Liver (tissue), 10 donors: ENCODE measurements at places on chromosomes 12 and 14.

DNA sequence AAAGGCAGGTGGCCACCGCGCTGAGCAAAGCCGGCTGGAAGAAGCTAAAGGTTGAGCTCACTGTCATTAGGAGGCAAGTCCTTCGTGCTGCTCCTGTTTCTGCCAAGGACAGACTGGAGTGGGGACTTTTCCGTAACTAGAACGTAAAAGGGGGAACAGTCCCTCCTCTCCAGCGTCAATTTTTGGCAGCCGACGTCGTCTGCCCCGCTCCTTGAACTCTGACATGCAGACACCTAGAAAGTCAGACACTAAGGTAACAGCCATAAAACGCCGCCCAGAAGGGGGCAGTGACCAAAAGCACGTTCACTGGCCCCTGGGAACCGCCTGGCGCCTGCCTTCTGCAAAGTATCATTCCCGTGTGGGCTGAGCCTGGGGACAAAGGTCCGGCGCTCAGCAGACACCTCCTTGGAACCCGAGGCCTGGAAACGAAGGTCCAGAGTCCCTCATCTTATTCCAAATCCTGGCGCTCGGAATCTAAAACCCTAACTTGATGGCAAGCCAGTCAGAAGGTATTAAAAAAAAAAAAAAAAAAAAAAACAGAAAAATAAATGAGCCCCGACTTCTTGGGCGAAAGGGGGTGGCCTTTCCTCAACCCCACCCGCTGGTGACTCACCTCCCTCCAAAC is 1.1 kb upstream of the LRP1 start:
- DNase-seq, result peak; percentile 70

DNA sequence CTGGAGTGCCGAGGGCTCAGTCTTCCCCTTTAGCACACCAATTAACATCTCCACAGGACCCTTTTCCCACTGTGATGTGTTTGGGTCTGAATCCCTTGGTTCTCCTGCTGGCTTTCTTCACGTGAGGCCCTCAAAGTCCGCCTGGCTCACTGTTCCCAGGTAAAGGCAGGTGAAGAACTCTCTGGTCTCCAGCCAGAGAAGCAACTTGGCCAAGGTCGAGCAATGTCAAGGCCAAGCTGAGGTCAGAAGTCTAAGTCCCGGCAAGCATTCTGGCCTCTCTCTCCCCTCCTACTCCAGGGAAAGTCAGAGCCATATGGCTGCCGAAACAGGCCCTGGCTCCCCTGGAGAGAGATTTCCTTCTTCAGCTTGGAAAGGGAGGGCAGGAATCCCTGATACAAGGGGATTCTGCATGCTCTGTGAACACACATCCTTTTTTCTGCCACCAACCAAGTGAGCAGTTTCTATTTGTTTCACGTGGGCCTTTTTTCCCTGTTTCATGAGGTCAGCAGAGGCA is 61.4 kb upstream of the ESRRB start:
- no peak for DNase-seq

DNA sequence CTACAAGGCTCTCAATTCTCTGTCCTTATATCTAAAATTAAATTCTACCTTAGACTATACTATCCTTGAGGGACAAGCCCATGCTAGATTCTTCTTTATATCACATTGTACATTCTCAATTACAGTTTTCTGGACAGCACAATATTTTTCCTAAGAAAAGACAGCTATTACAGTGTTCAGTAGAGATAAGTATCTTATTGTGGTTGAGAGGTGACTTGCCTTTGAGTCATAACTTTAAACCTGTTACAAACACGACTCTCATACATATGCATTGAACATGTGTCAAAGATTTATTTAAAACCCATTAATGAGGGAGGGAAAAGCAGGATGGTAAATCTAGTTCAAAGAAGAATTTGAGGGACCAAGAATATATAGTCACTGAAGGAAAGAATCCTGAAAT is 61.1 kb downstream of the TPH2 start:
- no peak for DNase-seq

DNA sequence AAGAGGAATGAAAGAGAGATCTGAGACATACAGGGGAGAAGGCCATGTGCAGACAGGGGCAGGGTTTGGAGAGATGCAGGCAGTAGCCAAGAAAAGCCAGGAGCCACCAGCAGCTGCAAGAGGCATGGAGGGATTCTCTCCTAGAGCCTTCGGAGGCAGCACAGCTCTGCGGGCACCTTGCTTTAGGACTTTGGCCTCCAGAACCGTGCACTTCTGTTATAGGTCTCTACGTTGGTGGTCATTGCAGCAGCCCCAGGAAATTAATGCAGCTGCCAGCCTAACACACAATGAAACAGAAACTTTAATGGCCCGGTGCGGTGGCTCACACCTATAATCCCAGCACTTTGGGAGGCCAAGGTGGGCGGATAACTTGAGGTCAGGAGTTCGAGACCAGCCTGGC is 14.7 kb upstream of the VRK1 start:
- DNase-seq, result no peak

- no peak for DNase-seq
Measured at GRCh38 chr12:102425109-102426039, 55.0 kb downstream of the IGF1 start.

DNA sequence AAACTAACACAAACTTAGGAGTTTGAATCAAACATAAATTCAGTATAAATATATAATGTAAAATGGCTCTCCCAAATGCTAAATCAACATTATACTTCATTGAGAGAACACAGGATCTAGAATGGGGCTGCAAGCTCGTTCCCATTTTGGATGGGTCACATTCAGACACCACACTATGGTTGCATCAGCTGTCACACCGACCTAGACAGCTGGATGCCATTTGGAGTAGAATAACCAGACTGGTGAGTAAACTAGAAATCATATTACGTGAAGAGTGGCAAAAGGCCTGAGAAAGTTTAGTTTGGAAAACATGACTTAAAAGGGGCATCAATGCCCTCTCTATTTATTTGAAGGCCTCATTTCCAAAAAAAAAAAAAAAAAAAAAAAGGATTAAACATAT is 430.4 kb downstream of the NPAS3 start:
- no peak for DNase-seq
